Fibroblast of skin of scalp (primary cell): ENCODE measurements at places on chromosomes 7 and 10.
A peak's percentile ranks its signal among the peaks of the same experiment; 100 is the strongest.

GRCh38 chr10:1324903-1325302, 268.7 kb downstream of the WDR37 start:
- DNase-seq = peak; percentile 48

DNA sequence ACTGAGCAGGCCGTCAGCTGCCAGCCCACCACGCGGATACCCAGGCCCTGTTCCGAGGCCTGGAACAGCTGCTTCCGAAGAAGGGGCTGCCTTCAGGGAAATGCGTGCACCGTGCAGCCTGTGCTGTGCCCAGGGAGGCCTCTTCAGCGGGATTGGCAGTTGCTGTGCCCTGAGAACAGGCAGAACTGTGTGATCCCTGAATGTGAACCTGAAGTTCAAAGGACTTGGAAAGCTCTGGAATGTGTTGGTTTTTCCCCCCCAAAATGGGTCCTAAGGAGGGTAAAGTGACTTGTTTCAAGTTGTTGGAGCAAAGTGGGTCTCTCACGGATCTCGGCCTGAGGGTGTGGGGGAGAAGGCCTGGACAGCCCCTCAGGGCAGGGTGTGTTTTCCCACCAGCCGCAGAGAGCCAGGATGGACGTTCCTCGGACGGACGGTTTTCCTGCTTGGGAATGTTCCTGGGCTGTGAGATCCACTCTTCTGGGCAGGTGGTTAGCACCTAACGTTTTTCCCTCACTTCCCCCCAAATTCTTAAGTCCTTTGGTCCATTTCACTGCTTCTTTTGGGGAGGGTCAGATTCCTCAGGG, 2.1 kb downstream of the SPRN start:
- DNase-seq = no peak

GRCh38 chr7:44387389-44387788, 62.0 kb upstream of the CAMK2B start:
- no peak for DNase-seq

- DNase-seq = no peak
Measured at GRCh38 chr10:31962826-31963588, 34.4 kb upstream of the ARHGAP12 start.

DNA sequence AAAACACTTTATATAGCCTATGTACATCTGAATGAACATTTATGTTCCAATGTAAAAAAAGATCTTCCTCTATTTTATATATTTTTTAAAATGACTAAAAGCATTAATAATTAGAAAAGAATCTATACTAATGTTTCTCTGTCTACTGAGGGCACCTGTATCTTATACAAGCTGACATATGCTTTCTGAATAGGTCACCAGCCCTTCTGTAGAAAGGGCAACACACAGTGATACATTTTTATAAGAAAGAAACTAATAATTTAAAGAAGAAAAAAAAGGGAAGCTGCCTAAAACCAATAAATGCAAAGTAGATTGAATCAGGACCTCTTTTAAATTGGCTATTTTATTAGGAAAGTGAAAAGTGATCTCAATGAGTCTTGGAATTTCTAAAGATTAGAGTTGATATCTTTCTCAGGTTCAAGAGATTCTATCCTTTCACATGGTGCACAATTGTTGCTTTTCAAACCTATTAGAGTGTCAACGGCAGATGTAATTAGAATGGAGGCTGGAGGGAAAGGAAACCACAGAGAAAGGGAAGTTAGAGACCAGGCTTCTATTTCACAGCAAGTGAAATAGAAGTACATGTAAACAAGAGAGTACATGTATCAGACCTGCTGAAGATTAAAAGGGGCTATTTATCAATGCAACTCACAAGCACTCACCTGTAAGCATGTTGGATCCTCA, 6.3 kb downstream of the MTPN start:
- DNase-seq = no peak

GRCh38 chr7:22630069-22630468, 96.9 kb upstream of the IL6 start:
- DNase-seq = no peak

DNA sequence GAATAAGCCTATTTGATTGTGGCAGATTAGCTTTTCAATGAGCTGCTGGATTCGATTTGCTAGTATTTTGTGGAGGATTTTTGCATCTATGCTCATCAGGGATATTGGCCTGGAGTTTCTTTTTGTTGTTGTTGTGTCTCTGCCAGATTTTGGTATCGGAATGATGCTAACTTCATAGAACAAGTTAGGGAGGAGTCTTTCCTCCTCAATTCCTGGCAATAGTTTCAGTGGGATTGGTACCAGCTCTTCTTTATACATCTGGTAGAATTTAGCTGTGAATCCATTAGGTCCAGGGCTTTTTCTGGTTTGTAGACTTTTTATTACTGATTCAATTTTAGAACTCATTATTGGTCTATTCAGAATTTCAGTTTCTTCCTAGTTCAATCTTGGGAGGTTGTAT, 43.4 kb upstream of the KLF14 start:
- DNase-seq = no peak

DNA sequence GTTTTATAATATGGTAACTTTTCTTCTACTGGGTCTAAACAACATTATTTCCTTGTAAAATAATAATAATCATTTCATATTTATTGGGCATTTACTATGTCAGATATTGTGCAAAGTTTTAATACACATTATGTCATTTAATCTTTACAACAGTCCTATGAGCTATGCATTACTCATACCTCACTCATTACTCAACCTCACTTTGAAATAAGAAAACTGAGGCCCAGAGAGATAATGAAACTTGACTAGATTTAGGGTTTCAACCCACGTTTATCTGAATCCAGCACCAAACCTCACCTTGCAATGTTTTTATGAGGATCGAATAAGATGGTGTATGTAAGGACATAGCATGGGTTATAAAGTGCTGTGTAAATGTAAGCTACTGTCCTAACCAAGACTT, 153.2 kb upstream of the SLC13A1 start:
- DNase-seq = no peak

DNA sequence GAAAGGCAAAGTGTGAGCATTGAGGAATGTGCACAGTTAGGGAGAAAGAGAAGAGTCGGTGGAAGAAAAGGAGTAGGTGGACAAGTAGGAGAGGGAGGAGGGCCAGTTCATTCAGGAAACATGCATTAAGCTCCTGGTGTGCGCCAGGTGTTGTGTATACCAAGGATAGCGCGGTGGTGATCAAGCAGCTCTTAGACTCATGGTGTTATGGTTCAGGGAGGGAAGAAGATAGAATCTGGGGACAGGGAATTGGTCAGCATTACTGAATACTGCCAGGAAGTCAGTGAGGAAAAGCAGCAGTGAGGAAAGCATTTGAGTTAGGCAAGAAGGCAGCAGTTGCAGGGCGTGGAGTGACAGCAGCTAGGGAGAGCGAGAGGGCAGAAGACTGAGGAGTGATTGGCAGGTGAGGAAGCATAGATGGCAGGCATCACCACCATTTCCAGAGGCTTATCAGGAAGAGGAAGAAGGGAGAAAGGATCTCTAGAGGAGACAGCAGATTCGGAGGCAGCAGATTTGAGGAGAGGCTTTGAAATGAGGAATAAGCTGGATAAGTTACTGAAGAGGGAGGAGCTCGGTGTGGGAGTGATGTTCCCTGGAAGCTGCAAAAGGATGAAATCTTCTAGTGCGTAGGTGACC, 265.6 kb downstream of the GFRA1 start:
- DNase-seq = no peak

- no peak for DNase-seq
Measured at GRCh38 chr7:67843001-67843565, 846.5 kb downstream of the TYW1 start.

DNA sequence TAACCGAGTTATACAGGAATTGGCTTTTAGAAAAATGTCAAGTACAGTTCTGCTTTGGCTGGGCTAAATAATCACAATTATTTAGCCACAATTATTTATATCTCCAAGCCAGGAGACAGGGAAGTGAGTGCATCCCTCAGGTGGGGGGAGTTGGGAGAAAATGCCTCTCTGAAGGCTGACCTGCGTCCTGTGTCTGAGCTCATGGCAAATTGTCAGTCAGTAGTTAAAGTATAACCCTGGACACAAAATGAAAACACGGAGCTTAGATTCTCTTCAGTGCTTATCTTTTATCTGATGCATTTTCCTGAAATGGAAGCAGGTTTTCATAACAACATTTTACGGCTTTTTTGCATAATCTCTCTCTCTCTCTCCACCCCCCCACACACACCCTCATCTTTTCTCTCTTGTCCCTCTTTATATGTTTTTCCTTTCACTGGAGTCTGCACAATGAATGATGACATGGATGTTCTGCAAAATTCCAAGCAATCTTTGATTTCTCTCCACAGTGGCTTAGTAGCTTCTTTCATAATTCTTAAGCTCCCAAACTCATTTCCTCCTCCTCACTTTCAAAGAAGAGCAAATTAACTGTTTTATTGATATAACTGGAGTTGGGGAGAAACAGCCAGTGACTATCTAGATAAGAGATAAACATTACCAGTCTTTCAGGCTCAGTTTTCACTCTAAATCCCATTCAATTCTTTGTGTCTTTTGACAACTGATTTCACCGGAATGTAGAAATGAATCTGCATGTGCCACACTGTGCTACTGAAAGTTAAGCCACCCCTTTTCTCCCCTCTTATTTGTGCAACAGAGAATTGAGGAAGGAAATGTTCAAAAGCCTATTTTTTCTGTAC, 521.4 kb upstream of the GHITM start:
- DNase-seq = no peak

DNA sequence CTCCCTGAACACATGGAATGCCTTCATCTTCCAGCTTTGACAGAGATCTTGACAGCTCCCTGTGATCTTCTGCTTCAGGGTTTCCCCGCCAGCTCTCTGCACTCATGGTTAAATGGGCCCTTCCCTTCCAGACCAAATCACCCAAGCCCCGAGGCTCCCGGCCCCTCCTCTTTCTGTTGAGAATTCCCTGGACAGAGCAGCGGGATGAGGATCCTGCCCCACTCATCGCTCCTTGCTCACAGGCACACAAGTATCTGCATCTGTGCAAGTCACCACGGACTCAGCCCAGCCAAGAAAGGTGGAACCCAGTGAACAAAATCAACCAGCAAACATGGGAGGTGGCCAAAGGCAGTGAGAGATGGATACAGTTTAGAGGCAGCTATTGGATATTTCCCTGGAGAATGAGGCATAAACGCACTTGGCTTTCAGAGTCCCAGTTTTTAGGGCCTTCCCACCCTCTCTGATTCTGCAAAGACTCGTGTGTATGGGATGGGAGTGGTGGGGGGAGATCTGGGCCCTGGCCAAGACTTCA, 37.7 kb upstream of the CXCL12 start:
- DNase-seq = no peak

- no peak for DNase-seq
Measured at GRCh38 chr10:109534193-109534592, 389.1 kb downstream of the XPNPEP1 start.

GRCh38 chr10:85642421-85643170, 724.0 kb downstream of the GRID1 start:
- DNase-seq = peak; percentile 66

DNA sequence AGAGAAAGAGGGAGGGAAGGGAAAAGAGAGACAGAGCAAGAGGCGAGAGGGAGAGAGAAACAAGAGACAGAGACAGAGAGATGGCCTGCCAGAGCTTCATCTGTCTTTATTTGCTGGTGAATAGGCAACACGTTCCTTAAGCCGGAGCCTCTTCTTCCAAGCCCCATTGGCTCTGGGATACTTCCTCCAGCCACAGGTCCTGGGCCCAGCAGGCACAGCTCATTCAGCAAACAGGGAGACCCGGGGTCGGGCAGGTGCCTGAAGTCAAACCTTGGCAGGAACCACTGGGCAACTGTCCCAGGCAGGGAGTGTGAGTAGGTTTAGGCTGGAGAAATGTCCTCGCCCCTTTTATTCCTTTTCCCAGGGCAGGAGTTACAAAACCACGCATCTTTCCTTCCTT, 68.2 kb downstream of the MYL10 start:
- no peak for DNase-seq

- DNase-seq = no peak
Measured at GRCh38 chr10:11023009-11023953, 5.6 kb downstream of the CELF2 start.

- DNase-seq = no peak
Measured at GRCh38 chr10:125201791-125202622, 41.6 kb upstream of the CTBP2 start.

DNA sequence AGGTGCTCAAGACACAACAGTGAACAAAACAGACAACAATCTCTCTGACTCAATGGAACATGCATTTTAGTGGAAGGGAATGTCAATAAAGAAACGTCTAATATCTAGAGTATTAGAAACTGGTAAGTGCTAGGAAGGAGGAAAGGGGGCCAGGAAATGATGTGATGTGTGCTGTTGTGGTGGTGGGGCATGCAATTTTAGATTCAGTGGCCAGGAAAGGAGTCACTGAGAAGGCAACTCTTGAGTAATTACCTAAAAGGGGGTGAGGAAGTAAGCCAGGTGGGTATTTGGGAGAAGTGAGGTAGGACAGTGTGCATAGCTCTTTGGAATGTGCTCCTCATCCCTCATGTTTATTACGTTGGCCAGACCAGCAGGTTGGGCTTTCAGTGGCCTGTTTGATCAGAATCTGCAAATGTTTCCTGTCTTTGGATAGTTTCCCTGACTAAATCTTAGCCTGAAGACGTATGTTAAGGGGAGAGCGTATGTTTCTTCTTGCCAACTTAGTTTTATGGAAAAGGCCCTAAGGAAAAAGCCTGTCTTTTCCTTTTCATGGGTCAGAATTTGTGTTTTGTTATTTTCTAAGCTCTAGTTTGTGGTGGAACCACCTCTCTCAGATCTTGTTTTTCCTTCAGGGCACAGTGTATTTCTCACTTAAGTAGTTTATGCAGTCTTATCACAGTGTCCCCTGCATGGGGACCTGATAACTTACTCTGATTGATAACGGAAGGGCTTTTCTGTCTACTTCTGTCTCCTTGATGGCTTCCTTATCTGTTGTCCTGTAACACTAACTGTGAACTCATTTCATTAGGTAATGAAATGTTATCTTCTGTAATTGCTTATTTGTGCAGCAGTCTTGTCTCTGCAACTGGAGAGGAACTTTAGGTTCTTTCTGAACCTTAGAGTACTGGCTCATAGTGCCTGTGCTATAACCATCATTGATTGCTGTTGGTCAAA, 203.7 kb downstream of the AUTS2 start:
- no peak for DNase-seq

GRCh38 chr7:97377713-97378112, 260.2 kb downstream of the SDHAF3 start:
- DNase-seq = no peak

DNA sequence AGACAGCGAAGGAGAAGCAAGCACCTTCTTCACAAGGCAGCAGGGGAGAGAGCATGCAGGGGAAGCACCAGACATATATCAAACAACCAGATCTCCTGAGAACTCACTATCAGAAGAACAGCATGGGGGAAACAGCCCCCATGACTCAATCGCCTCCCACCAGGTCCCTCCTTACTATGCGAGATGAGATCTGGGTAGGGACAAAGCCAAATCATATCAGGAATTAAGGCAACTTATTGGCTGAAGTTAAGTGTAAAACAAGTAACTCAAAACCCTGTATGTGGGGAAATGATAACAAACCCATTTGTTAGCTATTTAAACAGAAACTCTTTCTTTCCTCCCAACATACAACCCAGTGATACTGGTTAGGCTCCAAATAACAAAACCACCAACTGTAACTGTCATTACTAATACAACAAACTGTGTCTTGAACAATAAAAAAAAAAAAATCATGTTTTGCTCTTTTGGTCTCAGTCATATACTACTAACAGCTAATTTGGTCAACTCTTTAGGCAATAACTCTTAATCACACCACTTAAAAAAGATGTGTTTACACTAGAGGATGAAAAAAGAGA, 57.8 kb downstream of the MINDY3 start:
- DNase-seq = no peak
